SW 1271 (cell line): ENCODE measurements at places on chromosomes 6 and 20.

DNA sequence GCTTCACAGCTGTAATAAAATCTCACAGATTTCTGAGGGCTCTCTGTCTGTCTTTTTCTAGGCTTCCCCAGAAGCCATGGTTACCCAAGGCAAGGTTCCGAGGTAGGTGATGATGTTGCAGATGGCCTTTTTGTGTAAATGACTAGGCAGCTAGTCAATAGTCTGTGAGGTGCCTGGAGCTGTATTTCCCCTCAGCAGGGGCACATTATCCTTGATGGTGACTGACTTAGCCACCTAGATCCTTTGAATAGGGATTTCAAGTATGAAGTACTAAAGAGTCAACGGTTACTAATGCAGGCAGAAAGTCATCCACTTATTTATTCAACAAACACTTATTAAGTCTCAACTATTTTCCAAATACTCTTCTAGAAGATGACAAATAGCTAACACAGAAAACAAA is 49.3 kb upstream of the L3MBTL3 start:
- no peak for DNase-seq

- DNase-seq, result peak; percentile 37
These were observed 252.8 kb downstream of the CDH26 start for GRCh38 chr20:60210779-60211617.

DNA sequence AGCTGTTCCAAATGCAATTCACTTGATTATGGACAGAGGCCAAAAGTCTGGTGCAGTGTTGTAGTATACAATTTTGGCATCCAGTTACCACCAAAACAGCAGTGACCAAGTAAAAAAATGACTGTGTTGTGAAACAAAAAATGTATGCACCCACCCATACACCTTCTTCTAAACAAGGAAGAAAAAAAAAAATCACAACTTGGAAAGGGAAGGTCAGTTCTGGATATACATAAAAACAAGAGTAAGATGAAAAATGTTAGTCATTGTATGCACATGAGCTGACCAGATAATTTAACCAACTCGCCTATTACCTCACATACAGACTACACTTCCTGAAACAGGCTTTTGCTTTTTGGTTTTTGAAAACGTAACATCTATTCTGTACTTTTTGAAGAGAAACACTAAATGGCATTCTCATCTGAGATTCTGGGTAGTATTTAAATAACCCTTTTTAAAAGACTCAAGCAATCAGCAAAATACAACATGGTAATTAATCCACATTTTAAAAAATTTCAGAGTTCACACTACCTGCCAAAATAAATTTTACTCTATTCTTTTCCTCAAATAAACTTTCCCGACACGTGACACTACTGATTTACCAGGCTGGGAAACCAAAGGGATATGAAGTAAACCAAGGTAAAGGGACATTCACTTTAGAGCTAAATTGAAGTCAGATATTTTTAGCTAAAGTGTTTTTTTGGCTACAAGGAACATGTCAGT is 141.6 kb upstream of the SHLD1 start:
- DNase-seq, result no peak

GRCh38 chr20:44720997-44721784 is 6.0 kb downstream of the CCN5 start:
- no peak for DNase-seq

GRCh38 chr6:36906539-36907325 is 21.0 kb downstream of the C6orf89 start:
- no peak for DNase-seq

DNA sequence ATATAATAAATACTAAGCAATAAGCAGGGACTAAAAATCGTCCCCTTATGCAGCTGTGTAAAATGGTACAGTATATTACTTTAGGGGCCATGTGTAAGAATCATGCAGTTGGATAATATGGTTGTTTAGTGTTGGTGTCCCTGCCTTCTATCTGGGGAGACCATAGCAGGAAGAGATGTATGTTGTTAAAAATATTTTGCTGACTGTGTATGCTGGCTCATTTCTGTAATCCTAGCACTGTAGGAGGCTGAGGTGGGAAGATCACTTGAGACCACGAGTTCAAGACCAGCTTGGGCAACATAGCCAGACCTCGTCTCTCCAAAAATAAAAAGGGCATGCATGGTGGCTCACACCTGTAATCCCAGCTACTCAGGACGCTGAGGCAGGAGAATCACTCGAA is 5.6 kb downstream of the PANK2 start:
- DNase-seq, result no peak

GRCh38 chr20:57389695-57390603 is 1.2 kb upstream of the RBM38 start:
- DNase-seq, result no peak

GRCh38 chr20:34891166-34892062 is 15.0 kb downstream of the ACSS2 start:
- peak; percentile 66 for DNase-seq

GRCh38 chr6:133923938-133924593 is 29.0 kb upstream of the TBPL1 start:
- DNase-seq, result peak; percentile 75

GRCh38 chr6:149314325-149314905 is 3.1 kb upstream of the TAB2 start:
- no peak for DNase-seq

DNA sequence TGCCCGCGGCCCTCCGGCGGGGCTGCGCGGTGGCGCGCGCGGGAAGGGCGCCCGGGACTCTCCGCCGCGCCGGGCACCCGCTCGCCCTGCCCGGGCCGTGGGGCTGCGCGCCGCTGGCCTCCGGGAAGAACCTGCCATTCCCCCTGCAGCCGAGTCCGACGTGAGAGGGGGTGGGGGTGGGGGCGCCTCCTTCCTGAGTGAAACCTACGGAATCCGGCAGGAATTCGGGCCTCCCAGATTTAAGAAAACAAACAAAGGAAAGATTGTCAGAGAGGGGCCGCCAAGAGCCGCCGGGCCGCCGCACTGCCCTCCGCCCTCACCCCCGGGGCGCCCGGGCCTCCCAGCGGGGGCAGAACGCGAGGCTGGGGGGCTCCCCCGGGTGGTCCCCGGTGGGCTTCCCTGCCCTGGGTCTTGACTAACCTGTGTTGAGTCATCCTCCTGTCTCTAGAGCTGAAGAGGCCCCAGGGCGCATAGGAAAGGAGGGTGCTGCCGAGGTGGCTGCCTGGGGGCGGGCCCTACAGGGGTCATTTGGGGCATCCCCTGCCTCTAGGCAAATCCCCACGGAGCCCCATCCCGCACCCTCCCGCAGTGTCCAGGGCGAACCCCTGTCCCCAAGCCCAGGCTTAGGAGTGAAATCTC is 42.2 kb upstream of the FOXP4 start:
- no peak for DNase-seq

GRCh38 chr6:42914546-42914945 is 1.3 kb upstream of the PTCRA start:
- no peak for DNase-seq

DNA sequence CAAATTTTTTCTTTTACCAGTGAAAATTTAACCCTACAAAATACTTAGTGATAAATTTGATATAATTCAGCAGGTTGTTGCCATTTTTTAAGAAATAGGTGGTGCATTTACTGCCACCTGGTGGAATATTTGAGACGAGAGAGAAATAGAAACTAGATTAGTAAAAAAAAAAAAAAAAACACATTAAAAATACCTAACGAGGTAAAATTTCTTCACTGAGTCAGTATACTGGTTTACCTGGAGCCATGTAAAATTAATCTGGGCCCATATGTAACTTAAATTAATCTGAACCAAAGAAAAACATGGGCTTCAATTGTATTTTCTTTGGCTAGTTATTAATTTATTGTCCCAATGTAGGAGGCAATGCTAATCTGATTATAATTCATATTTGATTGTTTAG is 520.8 kb downstream of the EPM2A start:
- DNase-seq, result peak; percentile 16

DNA sequence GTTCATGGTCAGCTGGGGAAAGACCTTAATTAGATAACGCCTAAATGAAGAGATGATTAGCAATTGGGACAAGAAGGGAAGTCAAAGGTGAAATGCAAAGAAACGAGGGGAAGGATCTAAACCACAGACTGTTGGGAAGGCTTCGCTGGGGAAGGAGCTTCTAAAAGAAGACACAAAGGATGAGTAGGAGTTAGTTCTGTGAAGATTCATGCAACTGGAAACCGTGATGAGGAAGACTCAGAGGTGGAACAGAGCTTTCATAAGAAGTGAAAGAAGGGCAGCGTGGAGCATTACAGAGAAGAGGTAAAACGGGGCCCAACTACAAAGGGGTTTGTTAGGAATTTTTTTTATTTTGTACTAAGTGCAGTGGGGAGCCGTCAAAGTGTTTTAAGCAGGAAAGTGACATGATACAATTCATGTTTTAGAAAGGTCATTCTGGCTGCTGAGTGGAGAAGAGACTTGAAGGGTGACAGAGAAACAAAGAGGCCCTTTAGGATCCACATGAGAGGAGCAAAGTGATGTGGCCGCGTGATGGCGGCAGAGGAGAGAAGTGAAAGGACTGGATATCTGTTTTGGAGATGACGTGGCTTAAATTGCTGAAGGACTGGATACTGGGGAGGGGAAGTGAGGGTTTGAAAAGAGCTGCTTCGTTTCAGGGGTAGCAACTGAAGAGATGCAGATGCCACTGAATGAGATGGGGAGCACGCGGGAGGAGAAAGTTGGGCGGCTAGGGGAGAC is 33.6 kb downstream of the TTI1 start:
- DNase-seq, result no peak

GRCh38 chr6:107488875-107489635 is 862 bp upstream of the SOBP start:
- peak; percentile 49 for DNase-seq
